Naive thymus-derived CD8-positive, alpha-beta T cell (primary cell): ENCODE measurements at places on chromosomes 16 and 17.
A peak's percentile ranks its signal among the peaks of the same experiment; 100 is the strongest.

- no peak for DNase-seq
Observed at GRCh38 chr17:43384476-43384862, 14.3 kb upstream of the ARL4D start.

GRCh38 chr16:52254746-52255145 is 292.2 kb downstream of the TOX3 start:
- DNase-seq: no peak

DNA sequence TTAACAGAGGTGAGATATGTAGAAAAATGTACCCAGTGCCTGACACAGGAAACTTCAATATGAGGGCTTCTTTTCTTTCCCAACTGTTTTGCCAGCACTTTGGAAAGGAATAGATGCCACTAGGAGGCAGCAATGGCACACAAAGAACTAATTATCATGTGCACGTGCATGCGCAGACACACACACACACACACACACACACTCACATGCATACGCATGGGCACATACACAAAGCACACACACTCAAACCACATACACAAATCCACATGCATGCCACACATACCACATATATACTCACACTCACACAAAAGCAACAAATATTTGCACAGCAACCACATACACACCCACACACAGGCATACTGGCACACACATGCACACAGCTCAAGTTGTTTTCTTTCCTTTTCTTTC is 8.8 kb upstream of the CEP112 start:
- no peak for DNase-seq

- DNase-seq: peak; percentile 54
Observed at GRCh38 chr17:44220213-44221083, 973 bp upstream of the UBTF start.

DNA sequence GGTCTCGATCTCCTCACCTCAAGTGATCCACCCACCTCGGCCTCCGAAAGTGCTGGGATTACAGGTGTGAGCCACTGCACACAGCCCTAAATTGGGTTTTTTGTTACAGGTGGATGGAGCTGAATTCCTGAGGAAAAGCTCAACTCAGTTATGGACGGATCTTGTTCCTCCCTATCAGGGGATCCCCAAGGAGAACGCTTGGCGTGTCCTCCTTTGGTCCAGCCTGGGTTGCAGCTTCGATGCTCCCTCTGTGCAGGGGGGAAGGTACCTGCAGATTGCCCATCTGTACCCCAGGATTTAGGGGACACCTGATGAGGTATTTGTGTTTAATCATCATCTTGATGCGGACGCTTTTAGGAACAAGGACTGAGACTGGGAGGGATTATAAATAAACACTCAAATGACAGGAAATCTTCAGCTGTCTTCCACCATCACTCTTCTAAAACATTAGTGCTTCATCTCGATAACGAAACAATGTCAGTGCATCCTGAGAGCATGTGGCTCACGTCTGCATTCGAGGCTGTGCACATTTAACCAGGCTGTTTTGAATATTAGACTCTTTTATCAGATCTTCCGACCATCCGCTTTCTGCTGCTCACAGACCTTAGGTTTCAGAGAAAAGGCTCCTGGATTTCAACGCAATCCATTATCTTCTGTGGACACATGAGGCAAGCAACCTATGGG is 18.2 kb upstream of the MEIOB start:
- no peak for DNase-seq

DNA sequence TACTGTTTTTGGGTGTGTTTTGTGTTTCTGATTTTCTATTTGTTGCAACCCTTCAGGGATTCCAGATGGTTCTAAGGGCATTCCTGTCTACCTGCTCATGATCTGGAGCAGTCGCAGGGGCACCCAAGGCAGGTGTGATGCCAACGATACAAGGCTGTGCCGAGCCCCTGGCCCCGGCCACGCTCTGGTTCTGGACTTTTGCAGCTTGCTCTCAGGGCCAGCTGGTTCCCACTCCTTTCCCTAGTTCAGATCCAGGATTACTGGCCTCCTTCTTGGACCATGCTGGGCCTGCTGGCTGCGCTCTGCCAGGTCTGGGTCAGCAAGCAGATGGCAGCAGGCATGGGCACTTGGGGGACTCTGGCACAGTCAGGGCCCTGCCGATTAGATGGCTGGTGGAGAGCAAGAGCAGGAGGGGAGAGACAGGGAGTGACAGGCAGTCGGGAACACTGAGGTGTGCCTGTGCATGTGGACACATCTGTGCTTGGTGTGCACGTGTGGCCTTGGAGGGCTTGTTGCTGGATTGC is 15.2 kb upstream of the RAP1GAP2 start:
- DNase-seq: no peak

- DNase-seq: no peak
Observed at GRCh38 chr17:9414471-9414870, 161.1 kb downstream of the STX8 start.

GRCh38 chr17:75289832-75290337 is 652 bp upstream of the SLC25A19 start:
- no peak for DNase-seq

DNA sequence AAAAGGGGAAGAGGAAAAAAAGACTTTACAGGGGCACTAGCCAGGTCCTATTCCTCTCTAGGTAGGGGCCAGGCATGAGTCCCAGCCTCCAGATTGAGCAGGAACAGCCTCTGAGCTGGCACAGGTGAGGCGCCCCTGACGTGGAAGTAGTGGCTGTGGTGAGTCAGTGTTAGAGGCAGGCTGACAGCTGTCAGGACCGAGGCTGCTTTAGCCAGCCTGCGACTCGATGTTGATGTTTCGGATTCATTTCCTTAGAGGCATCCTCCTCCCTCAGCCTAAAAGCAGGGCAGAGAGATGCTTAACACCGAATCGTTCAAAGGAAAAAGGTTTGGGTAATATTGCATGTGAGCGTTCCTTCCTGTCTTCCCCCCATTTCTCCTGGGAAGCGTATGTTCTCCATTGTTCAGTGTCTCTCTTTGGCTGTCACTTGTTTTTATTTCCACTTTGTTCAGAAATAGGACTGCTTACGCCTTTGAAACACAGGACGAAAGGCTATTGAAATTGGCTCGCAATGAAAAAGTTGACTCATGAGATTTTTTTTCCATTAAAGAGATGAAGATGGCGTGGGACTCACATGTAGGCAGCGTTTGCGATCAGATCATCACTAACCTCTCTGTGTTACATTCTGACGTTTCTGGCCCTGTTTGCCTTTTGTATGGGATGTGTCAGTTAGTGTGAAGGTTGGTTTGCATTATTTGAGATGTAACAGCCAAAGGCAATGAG is 1.3 kb downstream of the KIAA0513 start:
- peak; percentile 58 for DNase-seq

DNA sequence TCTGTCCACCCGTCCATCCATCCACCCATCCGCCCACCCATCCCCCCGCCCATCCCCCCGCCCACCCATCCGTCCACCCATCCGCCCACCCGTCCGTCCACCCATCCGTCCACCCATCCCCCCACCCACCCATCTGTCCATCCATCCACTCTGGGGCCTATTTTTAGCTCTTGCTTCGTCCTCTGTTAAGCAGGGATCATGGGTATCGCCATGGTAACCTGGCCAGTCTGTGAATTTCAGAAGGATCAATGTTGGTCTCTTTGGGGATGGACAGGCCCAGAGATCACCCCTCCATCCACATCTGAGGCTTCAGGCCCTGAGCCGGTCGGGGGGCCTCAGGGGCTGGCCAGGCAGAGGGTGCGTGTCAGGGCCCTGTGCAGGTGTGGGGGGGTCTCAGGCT is 15.2 kb upstream of the DPEP1 start:
- DNase-seq: no peak

DNA sequence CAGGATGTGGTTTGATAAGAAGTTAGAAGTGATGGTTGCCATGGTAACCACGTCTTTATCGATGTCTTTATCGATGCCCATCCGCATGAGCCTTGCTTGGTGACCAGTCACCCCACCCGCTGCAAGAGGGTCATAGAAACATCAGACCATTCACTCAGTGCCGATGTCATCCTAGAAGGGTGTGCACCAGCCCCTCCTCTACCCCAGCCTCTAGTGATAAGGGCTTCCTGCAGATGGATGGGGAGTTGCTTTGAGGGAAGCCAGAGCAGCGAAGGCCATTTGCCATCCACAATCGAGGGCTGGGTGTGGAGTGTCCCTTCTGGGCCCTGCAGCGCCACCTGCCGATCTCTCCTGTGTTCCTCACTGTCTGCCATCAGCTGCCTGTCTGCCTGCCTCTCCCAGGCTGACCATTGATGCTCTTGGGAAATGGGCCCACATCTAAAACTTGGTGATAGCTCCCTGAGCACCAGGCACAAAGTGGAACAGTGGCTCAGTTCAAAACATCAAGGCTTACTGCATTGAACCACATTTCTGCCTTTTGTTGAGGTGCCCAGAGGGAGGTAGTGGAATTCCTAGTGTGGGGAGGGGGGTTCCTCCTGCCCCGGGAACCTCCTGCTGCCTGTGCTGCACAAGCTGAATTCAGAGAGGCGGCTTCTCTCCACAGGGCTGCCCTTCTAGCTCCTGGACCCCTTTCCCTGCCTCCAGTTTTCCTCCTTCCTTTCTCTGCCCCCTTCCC is 8.9 kb downstream of the CALB2 start:
- DNase-seq: no peak

- no peak for DNase-seq
Observed at GRCh38 chr17:27157297-27157696, 136.6 kb upstream of the WSB1 start.

GRCh38 chr17:56910509-56911235 is 3.2 kb downstream of the TRIM25 start:
- DNase-seq: no peak

GRCh38 chr17:41451154-41451728 is 10.5 kb upstream of the KRT38 start:
- DNase-seq: no peak

DNA sequence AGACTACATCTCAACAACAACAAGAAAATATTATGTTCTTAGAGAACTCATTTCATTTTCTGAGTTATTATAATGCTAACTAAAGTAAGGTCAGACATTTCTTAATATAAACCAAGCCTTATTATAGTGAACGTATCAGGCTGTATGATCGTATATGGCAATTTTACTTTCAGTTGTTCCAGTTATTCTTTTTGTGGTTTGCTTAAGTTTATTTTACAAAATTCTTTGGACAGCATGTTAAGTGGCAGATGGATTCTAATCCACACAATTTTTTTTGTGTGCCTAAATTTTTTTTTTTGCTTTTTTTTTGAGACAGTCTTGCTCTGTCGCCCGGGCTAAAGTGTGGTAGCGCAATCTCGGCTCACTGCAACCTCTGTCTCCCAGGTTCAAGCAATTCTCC is 59.0 kb downstream of the VMP1 start:
- DNase-seq: no peak
